ENCODE measurements at places on chromosomes 1 and 21. TPM values are rescaled to one million over a fixed set of nuclear protein-coding genes. Genes with fewer than 3 reads are reported as not detected.

MLLT11 gene
- 10.9 TPM for total RNA-seq

OXCT2 gene
- total RNA-seq: 1.9 TPM

OR6N1 gene
- not detected for total RNA-seq

IGSF3 gene
- total RNA-seq: 30.8 TPM

PDC gene
- not detected for total RNA-seq

ADCY10 gene
- total RNA-seq: not detected

TIAM1 gene
- total RNA-seq: 5.1 TPM

ANGPTL3 gene
- not detected for total RNA-seq

KIRREL1 gene
- 267 TPM for total RNA-seq

PADI3 gene
- total RNA-seq: 0.16 TPM

NBPF4 gene
- not detected for total RNA-seq

HAX1 gene
- 124 TPM for total RNA-seq

SPRR2F gene
- not detected for total RNA-seq

TBX19 gene
- total RNA-seq: 0.76 TPM

ZMYND12 gene
- total RNA-seq: 1.9 TPM

PRELP gene
- not detected for total RNA-seq

OLFML2B gene
- total RNA-seq: 12.9 TPM

RRP1B gene
- 38.9 TPM for total RNA-seq

CENPS gene
- 9.1 TPM for total RNA-seq

SLC9C2 gene
- total RNA-seq: not detected

CCDC190 gene
- total RNA-seq: 0.38 TPM

CYP2J2 gene
- total RNA-seq: 2.9 TPM

PAPPA2 gene
- 0.16 TPM for total RNA-seq

LIPI gene
- not detected for total RNA-seq

NVL gene
- 10.6 TPM for total RNA-seq

IL19 gene
- total RNA-seq: not detected

TFB2M gene
- 8.6 TPM for total RNA-seq

FLG2 gene
- total RNA-seq: not detected

OR2T12 gene
- not detected for total RNA-seq

NBPF14 gene
- 36.6 TPM for total RNA-seq
